ENCODE measurements at places on chromosomes 3 and 15.

GRCh38 chr3:188788621-188789081 is 383.1 kb upstream of the TPRG1 start:
- H3K4me3 ChIP-seq, result no peak overlapping the region
- no peaks in the 10 kb centered on the region for H3K27me3 ChIP-seq
- H3K36me3 ChIP-seq, result no peaks in the 10 kb centered on the region
- no peak overlapping the region for H3K27ac ChIP-seq
- H3K4me1 ChIP-seq, result peaks cover 6% of the 10 kb centered on the region

DNA sequence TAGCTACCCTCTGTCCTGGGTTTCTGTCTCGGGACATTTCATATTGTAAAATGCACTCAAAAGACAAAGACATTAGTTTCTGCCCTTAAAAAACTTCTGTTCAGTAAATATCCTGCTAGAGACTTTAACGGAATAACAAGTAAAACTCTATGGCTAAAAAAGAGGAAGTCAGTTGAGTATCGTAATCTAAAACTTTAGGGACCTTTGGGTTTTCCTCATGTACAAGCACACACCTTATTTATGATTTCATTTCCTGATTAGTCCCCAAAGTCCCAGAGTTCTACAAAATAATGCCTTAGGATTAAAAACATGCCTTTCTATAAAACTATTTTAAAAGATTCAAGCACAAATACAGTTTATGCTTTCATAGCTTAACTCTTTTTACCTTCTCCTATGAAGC is 585.9 kb downstream of the UNC13C start:
- peaks cover 4% of the 10 kb centered on the region for H3K27me3 ChIP-seq
- H3K36me3 ChIP-seq, result no peaks in the 10 kb centered on the region
- DNase-seq, result no peak
- H3K4me3 ChIP-seq, result no peak overlapping the region
- H3K4me1 ChIP-seq, result no peaks in the 10 kb centered on the region

DNA sequence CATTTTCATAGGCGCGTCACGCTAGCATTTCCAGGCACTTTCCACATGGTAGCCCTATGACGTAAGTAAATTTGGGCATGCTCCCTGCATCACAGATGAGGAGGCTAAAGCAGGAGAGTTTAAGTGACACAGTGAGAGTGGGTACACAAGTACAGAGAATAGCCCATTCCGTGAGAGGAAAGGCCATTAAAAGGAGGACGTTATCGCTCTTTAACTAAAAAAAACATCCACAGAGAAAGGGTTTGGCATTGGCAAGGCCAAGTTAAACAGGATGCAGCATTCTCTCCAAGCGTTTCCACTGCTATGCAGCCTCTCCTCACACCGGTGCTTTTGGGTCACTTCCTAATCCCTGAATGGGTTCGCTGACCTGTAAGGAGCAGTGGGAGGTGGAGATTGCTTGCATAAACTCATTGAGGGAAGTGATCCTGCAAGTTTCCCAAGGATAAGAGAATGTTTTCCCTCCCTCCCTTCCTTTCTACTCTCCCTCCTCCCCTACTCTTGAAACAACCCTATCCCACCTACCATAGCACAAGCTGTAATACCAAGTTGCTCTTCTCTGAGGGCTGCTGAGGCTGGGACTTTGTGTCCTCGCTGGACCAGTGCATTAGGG is 147.7 kb downstream of the VGLL4 start:
- H3K36me3 ChIP-seq, result peaks cover 19% of the 10 kb centered on the region
- H3K4me3 ChIP-seq, result no peak overlapping the region
- no peaks in the 10 kb centered on the region for H3K27me3 ChIP-seq
- no peak for DNase-seq

DNA sequence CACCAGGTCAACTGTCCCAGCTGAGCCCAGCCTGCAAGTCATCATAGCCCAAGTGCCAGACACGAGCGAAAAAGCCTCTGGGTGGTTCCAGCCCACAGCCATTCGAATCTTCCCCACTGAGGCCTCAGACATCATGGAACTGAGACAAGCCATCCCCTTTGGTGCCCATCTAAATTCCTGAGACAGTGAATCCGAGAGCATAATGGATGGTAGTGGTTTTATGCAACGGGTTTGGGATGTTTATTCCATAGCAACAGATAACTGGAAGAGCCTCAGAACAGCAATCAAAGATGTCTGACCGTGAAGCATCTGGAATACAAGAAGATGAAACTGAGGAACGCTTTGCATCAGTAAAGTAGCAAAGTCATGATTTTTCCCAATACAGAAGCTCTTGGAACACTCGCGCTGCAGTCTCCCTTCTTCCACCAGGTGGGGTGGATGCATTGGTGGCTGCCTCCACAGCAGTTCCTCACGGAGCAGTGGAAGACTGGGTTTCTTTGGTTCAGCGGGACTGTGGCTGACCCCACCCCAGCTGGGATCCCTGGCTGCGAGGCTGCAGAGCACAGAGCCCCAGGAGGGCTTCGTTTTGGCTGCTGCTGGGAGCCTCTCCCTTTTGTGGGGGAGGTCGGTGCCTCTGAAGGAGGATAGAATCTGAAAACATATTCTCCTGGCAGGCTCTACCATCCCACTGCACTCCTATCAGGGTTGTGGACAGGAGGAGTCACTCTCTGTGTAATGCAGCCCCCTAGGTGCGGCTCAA is 26.4 kb upstream of the PDE8A start:
- peaks cover 14% of the 10 kb centered on the region for H3K27me3 ChIP-seq
- no peak overlapping the region for H3K27ac ChIP-seq
- H3K4me3 ChIP-seq, result no peak overlapping the region
- H3K36me3 ChIP-seq, result no peaks in the 10 kb centered on the region

- peak; percentile 74 for DNase-seq
- H3K36me3 ChIP-seq, result no peaks in the 10 kb centered on the region
- peak overlapping the region; percentile 62 for H3K27ac ChIP-seq
- peaks cover 22% of the 10 kb centered on the region for H3K4me1 ChIP-seq
- H3K4me3 ChIP-seq, result peak overlapping the region; percentile 29
Observed at GRCh38 chr3:129593595-129594339, 12.7 kb downstream of the PLXND1 start.

DNA sequence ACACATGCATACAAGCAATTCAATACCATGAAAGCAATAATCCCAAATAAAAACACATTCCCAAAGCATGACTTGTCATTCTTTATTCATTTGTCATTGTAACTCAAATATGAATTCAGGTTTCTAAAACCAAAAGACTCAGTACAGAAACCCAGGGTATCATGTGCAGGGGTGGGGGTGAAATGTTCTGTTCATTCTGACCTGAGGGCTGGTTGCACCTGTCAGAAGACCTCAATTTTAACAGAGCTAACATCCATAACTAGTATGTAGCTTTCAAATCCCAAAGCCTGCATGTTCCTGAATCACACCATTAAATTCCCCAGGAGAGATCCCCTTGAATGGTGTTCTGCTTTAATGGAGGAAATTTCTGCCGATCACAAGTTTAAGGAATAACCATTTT is 738.7 kb downstream of the MCTP2 start:
- no peaks in the 10 kb centered on the region for H3K4me1 ChIP-seq
- no peak overlapping the region for H3K4me3 ChIP-seq
- H3K27ac ChIP-seq, result no peak overlapping the region
- H3K36me3 ChIP-seq, result no peaks in the 10 kb centered on the region
